ENCODE measurements at places on chromosomes 7 and 10.

DNA sequence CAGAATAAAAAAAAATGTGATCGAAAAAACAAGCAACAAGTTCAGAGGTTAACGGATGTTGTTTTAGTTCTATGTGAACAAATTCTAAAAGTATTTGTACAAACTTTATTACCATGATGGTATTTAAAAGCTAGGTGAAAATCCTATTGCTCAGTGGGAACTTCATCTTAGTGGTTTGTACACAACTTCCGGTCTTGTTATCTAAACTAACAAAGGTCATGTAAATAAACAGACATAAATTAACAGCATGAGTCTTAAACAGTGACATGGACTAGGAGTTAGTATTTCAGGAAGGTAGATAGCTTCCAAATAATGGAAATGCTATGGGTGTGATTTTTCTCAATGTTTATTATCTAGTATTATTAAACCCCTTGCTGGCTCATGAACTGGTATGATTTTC lies 83.8 kb downstream of the SPAG6 start:
- DNase-seq, result no peak

GRCh38 chr7:136502162-136502561 lies 366.3 kb upstream of the CHRM2 start:
- no peak for DNase-seq

- DNase-seq, result no peak
Observed at GRCh38 chr7:96061844-96062243, 260.1 kb downstream of the SLC25A13 start.

DNA sequence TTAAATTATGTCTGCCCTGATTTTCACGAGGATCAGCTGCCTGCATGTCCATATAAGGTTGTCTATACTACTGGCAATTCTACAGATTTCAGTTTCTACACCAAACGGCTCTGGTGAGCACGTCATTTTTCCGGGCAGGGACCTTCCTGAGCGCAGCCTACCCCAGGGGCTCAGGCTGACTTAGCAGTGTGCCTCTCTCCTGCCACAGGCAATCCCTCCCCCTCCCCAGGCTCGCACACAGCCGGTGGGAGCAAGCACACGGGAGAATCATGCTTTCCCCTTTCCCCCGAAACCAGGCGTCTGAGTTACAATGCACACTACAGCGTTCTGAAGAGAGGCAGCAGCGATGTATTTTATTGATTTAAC lies 1.7 kb downstream of the KLF6 start:
- DNase-seq, result peak; percentile 76

DNA sequence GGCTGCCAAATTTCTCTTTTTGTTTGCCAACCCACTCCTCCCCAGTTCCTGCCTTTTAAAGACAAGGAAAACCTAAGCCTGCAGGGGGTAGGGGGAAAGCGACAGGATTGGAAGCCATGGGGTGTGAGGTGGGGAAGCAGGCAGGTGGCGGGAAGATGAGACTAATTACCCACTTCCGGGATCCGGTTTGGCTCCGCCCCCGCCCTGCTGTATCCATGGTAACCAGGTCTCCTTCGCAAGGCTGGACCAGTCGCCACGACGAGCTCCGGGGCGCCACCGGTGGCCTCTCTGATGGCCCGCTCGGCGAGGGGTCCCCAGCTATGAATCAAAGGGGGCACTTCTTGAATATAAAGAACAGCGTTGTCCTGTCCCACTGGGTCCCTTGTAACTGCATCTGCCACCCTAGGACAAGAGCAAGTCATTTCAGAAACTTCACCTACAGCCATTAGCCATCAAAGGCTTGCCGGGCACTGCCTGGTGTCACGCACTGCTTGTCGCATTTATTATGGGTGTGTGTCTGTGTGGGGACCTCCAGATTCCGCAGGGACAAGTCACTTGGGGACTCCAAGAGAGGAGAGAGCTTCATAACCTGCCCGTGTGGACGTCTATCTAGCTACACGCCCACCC lies 55.4 kb upstream of the LMTK2 start:
- DNase-seq, result peak; percentile 5

DNA sequence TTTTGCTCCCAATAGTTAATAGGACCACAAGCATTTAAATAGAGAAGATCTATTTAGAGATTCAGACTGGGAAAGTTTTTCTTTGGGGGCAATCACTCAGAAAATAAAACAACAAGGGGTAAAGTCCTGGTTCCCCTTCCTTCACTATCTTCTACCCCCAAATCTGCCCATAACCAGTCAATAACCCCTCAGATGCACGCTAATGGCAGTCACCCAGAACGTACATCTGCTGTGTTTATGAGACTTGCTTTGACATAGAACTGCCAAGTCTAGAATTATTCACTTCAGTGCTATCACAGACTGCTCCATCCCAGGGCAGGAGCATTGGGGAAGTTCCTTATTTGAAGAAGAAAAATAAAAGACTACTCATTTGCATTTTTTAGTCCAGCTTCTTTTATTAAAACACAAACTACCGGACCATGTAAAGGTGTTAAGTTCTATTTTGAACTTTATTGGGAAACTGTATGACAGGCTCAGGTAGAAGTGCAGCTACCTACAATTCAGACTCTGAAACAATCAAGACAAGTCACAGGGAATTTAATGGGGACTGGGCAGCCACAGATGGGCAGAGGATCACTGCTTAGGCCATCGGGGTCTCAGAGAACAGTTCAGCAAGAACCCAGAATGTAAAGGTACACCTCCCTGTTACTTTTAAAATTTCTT lies 38.4 kb downstream of the ANK3 start:
- no peak for DNase-seq

GRCh38 chr7:114112806-114113205 lies 194.0 kb upstream of the PPP1R3A start:
- no peak for DNase-seq

DNA sequence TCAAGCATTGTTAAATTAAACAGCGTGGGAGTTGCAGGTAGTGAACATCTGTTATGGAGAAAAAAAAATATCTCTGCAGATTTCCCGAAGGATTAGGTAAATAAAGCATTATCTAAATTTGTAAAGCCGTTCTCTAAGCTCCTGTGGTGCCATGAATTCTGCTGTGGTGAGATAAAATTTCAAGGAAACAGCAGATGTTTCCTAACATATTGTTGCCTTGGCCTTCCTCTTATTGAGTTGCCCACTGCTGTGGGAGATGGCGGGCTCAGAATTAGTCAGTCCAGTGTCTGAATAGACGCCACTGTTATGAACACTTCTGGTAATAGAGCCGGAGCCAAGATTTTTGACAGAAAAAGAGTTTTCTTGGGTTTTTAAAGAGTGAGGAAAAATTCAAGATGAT lies 82.6 kb upstream of the ELMO1 start:
- no peak for DNase-seq

DNA sequence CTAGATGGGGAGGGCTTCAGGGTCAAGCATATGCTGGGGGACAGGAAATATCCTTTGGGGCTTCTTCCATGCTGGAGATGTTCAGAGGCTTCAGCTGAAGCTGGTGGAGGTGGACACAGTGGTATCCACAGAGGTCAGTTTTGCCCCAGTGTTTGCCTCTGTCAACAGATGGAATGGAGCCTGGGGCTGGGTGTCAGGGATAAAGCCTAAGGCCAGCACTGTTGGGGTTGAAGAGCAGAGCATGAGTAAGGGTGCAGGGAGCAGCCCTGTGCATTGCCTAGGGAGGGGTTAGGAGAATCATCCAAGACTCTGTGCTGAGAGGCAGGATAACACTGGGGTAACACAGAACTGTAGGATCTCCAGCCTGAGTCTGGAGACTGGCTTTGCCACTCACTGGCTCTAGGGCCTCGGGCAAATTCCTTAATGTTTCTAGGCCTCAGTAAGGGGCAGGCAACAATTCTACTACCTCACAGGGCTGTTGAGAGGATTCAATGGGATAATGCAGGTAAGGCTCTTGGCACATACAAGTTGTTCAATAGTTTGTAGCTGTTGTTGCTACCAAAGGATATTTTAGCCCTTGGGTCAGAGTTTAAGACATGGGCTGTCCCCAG lies 21.8 kb upstream of the MYL7 start:
- no peak for DNase-seq

- DNase-seq, result no peak
Observed at GRCh38 chr7:128895320-128895719, 15.2 kb downstream of the KCP start.

GRCh38 chr10:78313636-78314035 lies 280.0 kb downstream of the RPS24 start:
- no peak for DNase-seq

GRCh38 chr10:3805791-3806461 lies 20.9 kb upstream of the KLF6 start:
- no peak for DNase-seq

- DNase-seq, result no peak
Observed at GRCh38 chr7:74012842-74013249, 15.1 kb upstream of the ELN start.

GRCh38 chr7:28672397-28672797 lies 260.1 kb downstream of the CREB5 start:
- no peak for DNase-seq

DNA sequence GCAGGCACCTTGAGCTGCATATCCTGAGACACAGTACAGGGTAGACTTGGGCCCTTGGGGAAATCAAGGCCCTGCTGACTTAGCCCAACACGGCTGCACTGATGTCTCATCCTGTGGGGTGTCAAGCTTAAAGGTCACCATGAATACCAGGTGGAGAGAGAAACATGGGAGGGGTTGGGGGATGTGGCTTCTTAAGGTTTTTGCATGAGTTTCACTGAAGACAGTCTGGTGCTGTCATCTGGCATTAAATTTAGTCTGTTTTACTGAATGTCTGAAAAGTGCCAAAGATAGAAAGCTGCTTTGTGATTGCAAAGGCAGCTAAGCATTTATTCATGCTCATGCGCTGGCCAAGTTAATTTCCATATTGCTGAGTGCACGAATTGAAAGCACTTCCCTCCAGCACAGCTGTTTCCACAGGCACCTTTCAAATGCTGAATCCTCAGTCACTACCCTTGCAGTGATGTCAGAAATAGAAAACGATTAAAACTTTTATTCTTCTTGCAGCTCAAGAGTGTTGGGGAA lies 102.1 kb downstream of the OSBPL3 start:
- peak; percentile 31 for DNase-seq

DNA sequence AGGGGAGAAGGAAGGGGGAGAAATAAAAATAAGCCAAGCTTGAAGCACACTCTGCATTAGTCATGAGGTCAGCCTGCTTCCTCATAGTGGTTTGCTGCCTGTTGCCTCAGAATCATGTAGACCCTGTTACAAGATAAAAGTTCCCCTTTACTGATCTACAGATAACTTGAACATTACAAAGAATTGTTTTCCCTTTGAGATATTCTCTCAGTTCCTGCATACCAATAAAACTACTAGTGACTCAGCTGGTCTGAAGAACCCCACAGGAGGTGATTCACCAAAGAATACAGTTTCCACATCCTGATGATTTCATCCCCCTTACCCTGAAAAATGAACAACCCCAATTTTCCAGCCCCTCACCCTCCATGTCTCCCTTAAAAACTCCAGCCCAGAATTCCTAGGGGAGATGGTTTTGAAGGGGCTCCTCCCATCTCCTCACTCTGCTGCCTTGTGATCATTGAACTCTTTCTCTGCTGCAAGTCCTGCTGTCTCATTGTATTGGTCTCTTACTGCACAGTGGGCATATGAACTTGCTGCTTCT lies 31.5 kb upstream of the NRP1 start:
- DNase-seq, result no peak

DNA sequence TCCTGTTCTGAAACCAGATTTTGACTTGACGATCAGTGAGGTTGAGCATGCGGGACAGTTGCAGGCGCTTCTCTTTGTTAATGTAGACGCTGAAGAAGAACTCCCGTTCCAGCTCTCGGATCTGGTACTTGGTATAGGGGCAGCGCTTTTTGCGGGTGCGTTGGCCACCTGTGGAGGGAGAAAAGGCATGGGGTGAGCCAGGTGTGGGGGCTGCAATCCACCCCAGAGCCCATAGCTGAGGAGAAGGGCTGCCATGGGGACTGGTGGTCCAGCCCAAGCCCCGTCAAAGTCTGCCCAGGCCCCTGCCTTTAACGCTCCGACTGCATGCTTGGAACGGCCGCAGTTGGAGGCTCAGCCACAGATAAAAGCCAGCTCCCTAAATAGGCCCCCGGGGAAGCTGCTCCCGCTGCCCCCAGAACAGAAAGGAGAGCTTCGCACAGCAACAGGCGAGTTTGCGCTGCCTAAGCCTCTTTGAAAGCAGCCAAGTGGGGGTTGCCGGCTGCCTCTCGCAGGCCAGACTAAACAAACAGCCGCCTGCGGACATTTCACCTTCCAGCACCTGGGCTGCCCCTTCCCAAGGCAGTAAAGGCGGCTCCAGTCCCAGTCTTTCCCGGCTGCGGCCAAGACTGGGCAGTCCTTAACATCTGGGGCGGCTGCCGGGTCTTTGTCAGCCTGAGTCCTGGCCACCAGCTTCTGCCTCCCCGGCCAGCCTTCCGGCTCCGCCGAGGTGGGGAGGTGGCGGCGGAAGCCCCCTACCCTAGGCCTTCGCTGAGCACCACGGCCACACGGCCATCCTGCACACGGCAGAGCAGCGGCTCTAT lies 2.0 kb downstream of the HOXA11 start:
- no peak for DNase-seq

GRCh38 chr10:241451-241850 lies 106.2 kb downstream of the ZMYND11 start:
- no peak for DNase-seq

DNA sequence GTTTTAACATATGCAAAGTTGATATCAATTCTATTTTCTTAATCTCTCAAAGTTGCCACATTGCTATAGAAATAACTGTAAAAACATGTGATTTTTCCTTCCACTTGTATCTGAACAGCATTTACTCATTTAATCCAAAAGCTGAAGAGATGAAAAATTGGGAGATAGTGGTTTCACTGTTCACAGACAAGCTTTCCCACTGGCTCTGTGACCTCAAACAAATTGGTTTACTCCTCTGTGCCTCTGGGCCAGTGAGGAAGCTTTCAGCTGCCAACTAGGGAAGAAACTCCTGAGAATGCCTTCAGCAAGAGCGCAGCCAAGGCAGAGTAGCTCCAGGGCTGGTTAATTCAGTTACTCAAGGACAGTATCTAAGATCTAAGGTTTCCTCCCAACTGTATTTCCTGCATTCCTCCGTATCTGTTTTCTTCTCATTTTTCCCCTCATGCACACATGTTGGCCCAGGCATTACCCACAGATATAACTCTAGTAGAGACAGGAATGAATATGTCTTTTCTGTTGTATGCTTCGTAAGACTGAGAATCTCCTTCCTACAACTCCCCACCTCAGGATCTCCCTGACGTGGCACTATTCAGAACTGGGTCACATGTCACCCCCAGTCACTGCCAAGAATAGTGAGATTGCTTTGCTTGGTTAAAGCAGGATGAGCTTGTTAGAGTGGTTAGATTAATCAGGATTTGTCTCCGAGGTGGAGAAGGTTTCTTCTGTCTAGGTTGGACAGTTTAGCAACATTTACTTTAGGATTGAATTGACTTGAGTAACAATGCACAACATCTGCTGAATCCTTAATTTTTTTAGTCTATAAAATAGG lies 315.7 kb downstream of the NRG3 start:
- DNase-seq, result no peak

DNA sequence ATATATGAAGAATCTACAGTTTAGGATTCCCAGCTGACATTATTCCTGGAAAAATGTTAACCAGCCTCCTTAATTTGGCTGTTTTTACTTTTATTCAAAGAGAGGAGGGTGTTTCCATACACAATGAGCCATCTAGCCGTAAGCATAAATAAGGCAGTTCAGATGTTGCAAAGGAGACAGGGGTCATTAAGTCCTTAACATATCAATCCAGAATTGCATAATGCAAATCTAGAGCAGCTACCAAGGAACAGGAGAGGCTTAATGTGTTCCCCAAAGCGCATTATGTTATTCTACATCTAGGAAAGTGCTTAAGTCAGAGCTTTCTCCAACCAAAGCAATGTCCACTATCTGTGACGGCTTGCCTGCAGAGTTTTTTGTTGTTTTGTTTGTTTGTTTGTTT lies 32.4 kb upstream of the TCF7L2 start:
- DNase-seq, result no peak

GRCh38 chr10:129049501-129049900 lies 417.5 kb upstream of the MGMT start:
- DNase-seq, result no peak

Data from stimulated activated CD4-positive, alpha-beta T cell treated with anti-CD3 and anti-CD28 coated beads, TNF-alpha, amount 100 ng/mL, for 24 hours (primary cell).